Globus pallidus (tissue), 1 donor: ENCODE measurements at places on chromosomes 13 and 19.

DNA sequence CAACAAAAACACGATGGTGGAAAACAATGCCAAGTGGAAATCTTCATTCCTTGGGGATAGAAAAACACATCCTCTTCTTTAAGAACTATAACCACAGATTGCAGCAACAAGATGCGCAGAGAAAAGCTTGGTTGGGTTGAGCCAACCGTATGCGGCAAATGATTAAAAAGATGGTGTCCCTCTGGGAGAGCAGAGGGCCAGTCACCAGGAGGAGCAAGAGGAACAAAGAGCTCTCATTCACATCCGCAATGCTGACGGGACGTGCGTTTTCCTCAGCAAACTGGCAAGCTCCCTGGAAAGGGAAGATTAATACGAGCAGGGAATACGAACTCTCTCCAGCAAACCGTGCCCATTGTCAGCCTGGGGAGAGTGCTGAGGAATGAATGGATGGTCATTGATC, 141.6 kb downstream of the KATNAL1 start:
- DNase-seq = peak; percentile 68

DNA sequence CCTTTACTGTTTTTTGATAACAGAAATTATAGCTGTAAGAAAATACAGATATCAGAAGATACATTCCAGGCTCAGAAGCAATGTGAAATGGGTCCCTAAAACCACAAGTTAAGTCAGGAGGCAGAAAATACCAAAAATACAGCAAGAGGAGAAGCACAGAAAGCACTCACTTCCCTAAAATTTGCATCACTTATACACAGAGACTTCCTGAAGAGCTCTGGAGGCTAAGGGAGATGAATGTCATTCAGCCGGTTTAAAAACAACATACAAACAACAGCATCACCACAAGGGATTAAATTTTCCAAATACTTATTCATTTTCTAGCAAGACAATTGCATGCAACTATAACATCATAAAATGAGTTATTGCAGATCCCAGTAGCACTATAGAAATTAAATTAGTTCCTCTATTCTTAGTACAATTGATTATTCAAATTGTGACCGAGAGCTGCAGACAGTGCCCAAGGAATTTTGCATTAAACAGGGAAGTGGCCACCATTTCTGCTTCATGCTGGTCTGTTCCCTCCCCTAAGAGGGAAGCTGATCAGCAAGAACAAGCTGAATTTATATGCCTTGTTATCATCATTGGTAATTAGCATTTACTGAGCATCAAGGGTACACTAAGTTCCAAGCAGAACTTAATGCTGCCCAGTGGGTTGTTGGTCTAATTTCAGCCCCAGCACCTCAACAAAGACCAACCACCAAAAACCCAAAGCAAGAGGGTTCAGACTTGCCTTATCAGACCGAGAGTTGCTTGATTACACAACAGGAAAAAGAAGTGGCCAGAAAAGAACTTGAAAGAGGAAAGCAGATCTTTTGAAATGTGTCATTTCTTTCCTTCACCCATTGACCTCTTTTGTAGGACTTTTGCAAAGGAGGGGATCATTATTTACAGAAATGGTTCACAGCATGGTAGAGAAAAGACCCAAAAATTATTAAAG, 140.7 kb downstream of the KCTD12 start:
- peak; percentile 64 for DNase-seq

- DNase-seq = no peak
These were observed 19.8 kb upstream of the CEACAM4 start for GRCh38 chr19:41646589-41647204.

- DNase-seq = no peak
These were observed 104.8 kb downstream of the TNFRSF19 start for GRCh38 chr13:23674795-23675640.

DNA sequence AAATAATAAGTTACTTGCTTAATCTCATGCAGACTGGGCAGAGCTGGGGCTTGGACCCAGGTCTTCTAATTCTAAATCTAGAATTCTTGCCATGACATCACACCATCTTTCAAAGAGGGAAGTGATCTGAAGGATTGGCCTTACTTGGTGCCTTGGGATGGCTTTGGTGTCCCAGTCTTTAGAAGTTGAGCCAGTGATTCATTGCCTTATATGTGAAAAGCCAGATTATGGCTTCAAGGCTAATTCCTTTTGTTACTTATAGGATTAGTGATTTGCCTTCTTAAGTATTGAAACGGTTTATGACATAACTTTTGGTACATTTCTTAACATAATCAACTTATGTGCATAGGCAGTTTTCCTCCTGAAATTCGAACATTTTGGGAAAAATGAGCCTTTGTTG, 14.9 kb downstream of the COG3 start:
- DNase-seq = no peak

- no peak for DNase-seq
These were observed 457.9 kb downstream of the FOXO1 start for GRCh38 chr13:40208517-40208916.

DNA sequence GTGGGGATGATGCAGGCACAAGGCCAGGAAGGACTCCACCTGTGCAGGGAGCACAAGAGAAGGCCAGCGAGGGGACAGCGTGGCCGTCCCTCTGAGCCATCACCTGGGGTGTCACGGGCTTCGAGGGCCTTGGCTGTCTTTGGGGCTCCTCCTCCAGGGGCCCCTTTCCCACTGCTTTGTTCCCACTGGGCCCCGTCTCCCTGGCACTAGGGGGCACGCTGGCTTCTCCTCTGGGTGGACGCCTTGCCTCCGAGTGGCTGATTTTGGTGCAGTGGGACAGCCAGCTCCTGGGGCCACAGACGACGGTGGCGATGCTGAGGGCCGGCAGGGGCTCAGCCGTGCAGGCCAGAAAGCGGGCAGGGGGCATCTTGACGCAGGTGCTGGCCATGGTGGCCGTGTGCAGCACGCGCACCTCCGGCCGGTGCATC, 43.2 kb upstream of the GRTP1 start:
- no peak for DNase-seq

DNA sequence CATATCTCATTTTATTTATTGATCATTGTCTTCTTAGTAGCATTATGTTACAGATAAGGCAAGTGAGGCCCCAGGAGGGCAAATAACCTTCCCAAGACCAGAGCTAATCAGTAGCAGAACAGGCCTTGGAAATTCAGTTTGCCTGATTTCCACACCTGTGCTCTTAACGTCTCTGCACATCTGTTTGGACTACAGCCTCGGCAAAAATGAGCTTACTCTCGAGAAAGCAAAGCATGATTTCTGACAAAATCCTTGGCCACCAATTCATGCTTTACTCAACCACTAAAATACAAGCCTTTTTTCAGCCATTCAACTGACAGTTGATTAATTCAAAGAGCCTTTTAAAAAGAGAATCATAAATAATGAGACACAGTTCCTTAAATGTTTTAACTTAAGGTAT, 309.3 kb upstream of the HTR2A start:
- no peak for DNase-seq

GRCh38 chr19:12936582-12936981, 1.8 kb upstream of the CALR start:
- DNase-seq = no peak

- DNase-seq = no peak
These were observed 18.4 kb downstream of the UBXN6 start for GRCh38 chr19:4439243-4439642.

DNA sequence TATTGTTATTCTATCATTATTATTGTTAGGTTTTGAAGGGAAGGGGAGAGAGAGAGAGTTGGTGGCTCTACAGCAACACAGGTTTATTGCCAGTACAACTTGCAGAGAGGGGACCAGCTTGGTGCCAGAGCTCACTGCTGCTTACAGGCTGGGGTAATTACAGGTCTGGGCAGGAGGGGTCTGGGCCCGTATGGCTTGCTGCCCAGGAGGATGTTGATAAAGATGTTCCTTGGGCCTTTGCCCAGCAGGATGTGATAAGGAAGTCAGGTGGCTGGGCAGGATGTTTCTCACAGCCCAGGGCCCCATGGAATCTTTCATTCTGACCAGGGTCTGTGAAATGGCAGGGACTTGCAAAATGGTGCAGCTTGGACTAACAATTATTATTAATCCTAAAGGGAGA, 64.2 kb upstream of the ZNF599 start:
- DNase-seq = no peak
